ENCODE measurements at places on chromosomes 4 and X. TPM values are rescaled to one million over a fixed set of nuclear protein-coding genes. Genes with fewer than 3 reads are reported as not detected.

DNA sequence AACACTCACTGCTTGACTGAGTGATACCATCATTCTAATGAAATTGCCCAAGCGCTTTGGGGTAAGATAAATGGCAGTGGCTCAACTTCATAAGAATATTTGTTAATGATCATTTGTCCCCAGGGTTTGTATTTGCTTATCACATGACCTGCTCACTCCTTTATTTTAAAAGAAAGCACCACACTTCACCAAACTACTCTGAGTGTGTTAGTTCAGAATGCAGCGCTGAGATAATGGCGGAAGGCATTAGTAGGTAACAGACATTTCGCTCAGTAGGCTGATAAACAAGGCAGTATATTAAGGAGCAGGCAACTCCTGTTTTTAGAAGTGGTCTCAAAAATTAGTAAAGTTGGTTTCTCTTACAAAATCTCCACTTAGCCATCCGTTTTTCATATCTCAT, 1.6 kb downstream of the SNX25 start:
- peaks cover 16% of the 10 kb centered on the region for H3K4me1 ChIP-seq
- peak overlapping the region; percentile 50 for H3K4me3 ChIP-seq
- peak; percentile 20 for DNase-seq
- no peaks in the 10 kb centered on the region for H3K36me3 ChIP-seq
- H3K27me3 ChIP-seq: no peaks in the 10 kb centered on the region
- H3K27ac ChIP-seq: peak overlapping the region; percentile 92

ARHGAP36 gene
- not detected for total RNA-seq

DNA sequence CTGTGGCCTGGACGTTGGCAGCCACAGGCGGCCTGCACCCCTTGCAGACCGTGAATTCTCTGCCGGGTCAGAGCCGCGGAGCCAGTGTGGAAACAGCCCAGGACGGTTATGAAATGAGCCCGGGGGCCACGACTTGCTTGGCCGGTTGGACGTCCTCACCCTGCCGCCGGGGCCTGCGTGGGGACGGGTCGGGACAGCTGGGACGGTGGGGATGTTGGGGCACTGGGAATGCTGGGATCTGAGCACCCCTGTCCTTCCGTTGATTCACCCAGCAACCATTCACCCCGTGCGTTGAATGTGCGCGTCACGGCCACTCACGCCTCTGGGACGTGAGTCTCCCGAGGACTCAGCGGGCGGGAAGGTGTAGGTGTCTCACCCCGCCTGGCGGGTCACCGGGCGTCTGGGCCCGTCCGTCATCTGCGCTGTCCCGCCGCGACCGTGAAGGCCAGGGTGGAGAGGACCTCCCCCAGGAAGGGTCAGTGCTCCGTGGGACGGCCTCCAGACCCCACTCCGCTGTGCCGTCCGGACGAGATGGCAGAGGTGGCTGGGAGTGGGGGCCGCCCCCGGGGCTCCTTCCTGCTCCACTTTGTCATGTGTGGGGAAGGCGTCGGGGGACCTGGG, 4.5 kb upstream of the PLCXD1 start:
- no peaks in the 10 kb centered on the region for H3K27me3 ChIP-seq
- no peak for DNase-seq
- peaks cover 8% of the 10 kb centered on the region for H3K4me1 ChIP-seq
- no peak overlapping the region for H3K27ac ChIP-seq
- H3K4me3 ChIP-seq: peak overlapping the region; percentile 66
- H3K36me3 ChIP-seq: no peaks in the 10 kb centered on the region

DNA sequence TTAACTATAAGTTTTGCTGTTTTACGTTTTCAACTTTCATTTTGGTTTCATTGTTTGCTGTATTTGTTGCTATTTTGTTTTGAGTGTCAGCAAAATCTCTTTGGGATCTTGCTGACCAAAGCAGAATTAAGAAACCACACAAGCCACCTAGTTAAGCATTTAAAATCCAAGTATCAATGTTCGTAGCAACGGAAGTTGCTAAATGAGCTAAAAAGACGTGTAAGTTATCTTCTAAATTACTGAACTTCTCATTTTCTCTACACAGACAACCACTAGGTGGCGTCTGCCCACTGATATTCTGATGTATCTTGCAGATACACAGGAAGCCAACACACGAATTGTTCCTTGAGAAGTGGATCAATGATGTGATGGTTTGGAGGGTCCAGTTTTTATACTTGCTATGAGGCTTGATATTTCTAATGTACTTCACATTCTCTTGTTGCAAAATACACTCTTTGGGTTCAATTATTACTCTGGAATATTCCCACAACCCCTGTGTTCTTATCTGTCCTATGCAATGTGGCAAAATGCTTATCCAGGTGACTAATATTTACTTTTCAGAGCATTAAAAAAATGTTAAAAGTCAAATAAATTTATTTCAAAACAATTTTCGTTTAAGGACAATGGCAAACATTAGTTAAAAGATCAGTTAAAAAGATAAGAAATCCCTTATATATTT, 250.5 kb downstream of the TECRL start:
- H3K27ac ChIP-seq: no peak overlapping the region
- H3K4me3 ChIP-seq: no peak overlapping the region
- no peaks in the 10 kb centered on the region for H3K36me3 ChIP-seq
- DNase-seq: no peak

USP51 gene
- 3.3 TPM for total RNA-seq

- peak; percentile 43 for DNase-seq
- H3K36me3 ChIP-seq: no peaks in the 10 kb centered on the region
- no peak overlapping the region for H3K4me3 ChIP-seq
- no peaks in the 10 kb centered on the region for H3K4me1 ChIP-seq
Observed at GRCh38 chr4:11011249-11011648, 326.7 kb upstream of the CLNK start.

CYBB gene
- 255 TPM for total RNA-seq

- no peaks in the 10 kb centered on the region for H3K36me3 ChIP-seq
- no peak for DNase-seq
- H3K27ac ChIP-seq: no peak overlapping the region
- H3K4me3 ChIP-seq: no peak overlapping the region
Observed at GRCh38 chr4:168666531-168666930, 169.7 kb downstream of the PALLD start.

DNA sequence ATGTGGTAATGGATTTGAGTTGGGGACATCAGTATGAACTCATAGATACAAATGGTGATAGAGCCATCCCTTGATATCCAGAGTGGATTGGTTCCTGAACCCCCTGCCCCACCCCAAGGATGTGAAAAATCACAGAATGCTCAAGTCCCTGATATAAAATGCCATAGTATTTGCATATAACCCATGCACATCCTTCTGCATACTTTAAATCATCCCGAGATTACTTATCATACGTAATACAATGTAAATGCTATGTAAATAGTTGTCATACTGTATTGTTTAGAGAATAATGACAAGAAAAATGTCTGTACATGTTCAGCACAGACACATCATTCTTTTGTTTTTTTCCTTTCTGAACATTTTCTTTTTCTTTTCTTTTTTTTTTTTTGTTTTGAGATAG, 18.9 kb upstream of the SEPTIN11 start:
- H3K4me3 ChIP-seq: no peak overlapping the region
- DNase-seq: no peak
- H3K36me3 ChIP-seq: no peaks in the 10 kb centered on the region
- no peak overlapping the region for H3K27ac ChIP-seq

TEX11 gene
- not detected for total RNA-seq

DNA sequence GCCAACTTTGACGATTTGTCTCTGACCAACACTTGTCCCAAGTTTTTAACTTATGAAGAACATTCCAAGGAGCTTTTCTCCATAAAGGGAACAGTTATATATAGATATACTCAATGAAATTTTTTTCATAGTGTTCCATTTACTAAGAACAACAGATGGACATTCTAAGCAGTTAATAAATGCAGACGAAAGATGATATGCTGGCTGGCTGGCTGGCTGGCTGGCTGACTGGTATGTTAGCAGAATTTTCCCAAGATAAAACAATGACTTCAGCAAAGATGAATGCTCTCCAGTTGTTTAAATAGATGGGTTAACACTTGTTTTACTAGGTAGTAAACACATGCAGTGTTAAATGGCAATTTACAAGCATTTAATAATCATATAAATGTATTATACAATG, 62.2 kb downstream of the SPANXN3 start:
- H3K4me3 ChIP-seq: no peak overlapping the region
- no peaks in the 10 kb centered on the region for H3K4me1 ChIP-seq
- no peaks in the 10 kb centered on the region for H3K36me3 ChIP-seq
- no peak for DNase-seq
- H3K27ac ChIP-seq: no peak overlapping the region
- no peaks in the 10 kb centered on the region for H3K27me3 ChIP-seq

ADGRG4 gene
- total RNA-seq: not detected

DNA sequence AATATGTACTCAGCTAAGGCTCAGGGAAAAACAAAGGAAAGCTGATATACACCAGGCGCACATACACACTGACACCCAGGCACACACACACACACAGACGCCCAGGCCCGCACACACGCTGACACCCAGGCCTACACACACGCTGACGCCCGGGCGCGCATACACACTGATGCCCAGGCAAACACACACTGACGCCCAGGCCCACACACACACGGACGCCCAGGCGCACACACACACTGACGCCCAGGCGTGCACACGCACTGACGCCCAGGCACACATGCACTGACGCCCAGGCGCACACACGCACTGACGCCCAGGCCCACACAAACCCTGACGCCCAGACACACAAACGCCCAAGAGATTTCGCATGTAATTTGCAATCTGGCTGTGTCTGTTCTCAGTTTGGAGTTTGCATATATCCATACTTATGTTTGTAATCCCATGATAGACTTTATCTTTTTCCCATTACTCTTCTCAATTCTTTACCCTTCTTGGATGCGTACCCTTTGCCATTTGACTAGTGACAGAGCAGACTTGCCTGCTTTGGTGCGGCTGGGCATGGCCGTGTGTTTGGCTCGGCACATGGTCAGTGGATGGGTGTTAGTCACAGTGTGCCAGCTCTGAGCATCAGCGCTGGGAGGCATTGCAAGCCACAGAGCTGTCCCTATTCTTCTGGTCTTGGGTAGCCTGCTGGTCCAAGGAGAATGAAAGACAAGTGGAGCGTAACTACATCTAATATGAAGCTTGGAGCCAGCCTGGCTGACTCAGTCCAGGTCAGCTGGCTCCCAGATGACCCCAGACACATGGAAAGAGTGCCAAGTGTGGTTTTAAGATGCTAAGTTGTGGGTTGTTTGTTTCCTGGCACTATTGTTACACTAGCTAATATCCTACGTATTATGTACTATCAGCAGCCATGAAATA, 632.4 kb upstream of the ZFP42 start:
- no peak for DNase-seq
- no peak overlapping the region for H3K27ac ChIP-seq
- no peaks in the 10 kb centered on the region for H3K4me1 ChIP-seq
- no peaks in the 10 kb centered on the region for H3K27me3 ChIP-seq
- H3K4me3 ChIP-seq: no peak overlapping the region
- peaks cover 2% of the 10 kb centered on the region for H3K36me3 ChIP-seq

GRCh38 chr4:112145790-112146501, 692 bp downstream of the FAM241A start:
- peak overlapping the region; percentile 56 for H3K4me3 ChIP-seq
- H3K27me3 ChIP-seq: no peaks in the 10 kb centered on the region
- peaks cover 9% of the 10 kb centered on the region for H3K4me1 ChIP-seq
- DNase-seq: peak; percentile 35

DNA sequence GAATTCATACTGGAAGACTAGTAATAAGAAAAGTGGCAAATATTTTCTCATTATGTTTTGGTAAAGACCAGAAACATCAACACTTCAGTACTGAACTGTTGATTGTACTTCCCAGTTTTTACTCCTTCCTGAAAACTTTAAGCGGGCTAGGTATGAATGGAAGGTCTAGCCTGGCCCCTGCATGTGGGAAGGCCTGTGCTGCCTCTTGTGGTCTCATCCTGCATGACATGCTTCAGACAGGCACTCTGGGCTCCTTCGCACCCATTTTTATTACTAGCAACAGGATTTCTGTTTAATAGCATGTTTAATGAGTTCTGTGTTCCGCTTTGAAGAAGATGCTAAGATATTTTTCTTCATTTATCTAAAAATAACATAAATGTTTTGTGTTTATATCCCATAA, 279.1 kb downstream of the ANK2 start:
- no peaks in the 10 kb centered on the region for H3K4me1 ChIP-seq
- H3K27ac ChIP-seq: no peak overlapping the region
- H3K4me3 ChIP-seq: no peak overlapping the region
- H3K27me3 ChIP-seq: no peaks in the 10 kb centered on the region
- no peaks in the 10 kb centered on the region for H3K36me3 ChIP-seq

DNA sequence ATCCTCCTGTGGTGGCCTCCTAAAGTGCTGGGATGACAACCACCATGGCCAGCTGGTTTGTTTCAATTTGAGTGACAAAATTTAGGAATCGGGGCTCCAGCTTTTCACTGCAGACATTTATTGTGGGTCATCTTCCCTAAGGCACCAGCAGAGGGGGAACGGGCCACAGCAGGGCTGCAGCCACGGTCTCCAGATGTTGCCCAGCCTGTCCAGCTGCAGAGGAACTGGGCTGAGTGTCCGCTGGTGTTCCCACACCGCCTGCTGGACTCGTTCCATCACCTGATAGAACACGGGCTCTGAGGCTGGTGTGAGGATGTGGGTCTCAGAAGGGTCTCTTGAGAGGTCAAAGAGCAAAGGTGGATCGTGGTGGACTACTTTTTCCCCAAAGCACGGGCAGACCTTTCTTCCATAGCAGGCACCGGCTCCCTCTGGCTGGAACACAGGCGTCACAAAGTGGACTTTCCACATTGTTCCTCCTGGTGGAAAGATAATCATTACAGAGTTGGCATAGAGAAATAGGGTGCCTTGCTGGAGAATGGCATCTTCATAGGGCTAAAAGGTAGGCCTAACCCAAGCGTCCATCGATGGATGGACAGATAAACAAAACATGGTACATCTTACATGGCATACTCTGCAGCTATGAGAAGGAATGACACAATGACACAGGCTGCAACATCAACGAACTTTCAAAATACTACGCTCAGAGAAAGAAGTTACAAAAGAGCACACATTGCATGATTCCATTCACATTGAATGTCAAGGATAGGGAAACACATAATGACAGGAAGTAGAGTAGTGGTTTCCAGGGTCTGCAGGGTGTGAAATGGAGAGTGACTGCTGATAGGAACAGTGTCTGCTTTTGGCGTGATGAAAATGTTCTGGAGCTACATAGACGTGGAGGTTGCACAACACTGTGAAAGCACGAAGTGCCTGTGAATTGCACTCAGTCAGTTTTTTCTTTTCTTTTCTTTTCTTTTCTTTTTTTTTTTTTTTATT, 5.9 kb upstream of the ARSD start:
- H3K27ac ChIP-seq: no peak overlapping the region
- no peaks in the 10 kb centered on the region for H3K36me3 ChIP-seq
- DNase-seq: peak; percentile 5
- H3K27me3 ChIP-seq: no peaks in the 10 kb centered on the region

GNL3L gene
- 30.7 TPM for total RNA-seq
